ENCODE measurements at places on chromosomes 13 and 19. TPM values are rescaled to one million over a fixed set of nuclear protein-coding genes. Genes with fewer than 3 reads are reported as not detected.
A peak's percentile ranks its signal among the peaks of the same experiment; 100 is the strongest.

SAFB2 gene
- 255 TPM for total RNA-seq

GPR4 gene
- not detected for total RNA-seq

PNKP gene
- 196 TPM for total RNA-seq

DNA sequence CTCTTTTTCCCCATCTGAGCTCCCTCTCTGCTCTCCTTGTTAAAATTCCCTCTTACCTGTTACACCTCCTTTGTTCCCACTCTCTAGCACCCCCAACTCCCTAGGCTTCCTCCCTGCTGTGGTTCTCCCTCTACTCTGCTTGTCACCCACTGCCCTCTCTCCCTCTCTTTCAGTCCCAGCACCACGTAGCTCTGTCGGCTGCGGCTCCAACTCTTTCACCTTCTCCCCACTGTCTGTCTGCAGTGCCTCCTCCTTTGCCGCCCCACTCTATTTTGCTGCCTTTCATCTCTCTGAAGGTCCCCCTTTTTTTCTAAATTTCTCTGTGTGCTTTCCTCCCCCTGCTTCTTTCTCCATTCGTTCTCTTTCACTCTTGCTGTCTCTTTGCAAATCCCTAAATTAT is 1.1 kb downstream of the ZNF836 start:
- peak overlapping the region; percentile 96 for H3K27ac ChIP-seq
- H3K4me3 ChIP-seq = peak overlapping the region; percentile 97
- peaks cover 20% of the 10 kb centered on the region for H3K4me1 ChIP-seq
- peaks cover 23% of the 10 kb centered on the region for H3K36me3 ChIP-seq
- DNase-seq = no peak

GRCh38 chr13:92769046-92769445 is 457.6 kb upstream of the GPC6 start:
- no peak overlapping the region for H3K4me3 ChIP-seq
- DNase-seq = no peak
- no peak overlapping the region for H3K27ac ChIP-seq
- H3K27me3 ChIP-seq = no peaks in the 10 kb centered on the region

- H3K27ac ChIP-seq = no peak overlapping the region
- no peaks in the 10 kb centered on the region for H3K27me3 ChIP-seq
- no peak for DNase-seq
- no peak overlapping the region for H3K4me3 ChIP-seq
- peaks cover 4% of the 10 kb centered on the region for H3K36me3 ChIP-seq
These were observed 194.1 kb downstream of the KLF12 start for GRCh38 chr13:73940098-73940497.

DNA sequence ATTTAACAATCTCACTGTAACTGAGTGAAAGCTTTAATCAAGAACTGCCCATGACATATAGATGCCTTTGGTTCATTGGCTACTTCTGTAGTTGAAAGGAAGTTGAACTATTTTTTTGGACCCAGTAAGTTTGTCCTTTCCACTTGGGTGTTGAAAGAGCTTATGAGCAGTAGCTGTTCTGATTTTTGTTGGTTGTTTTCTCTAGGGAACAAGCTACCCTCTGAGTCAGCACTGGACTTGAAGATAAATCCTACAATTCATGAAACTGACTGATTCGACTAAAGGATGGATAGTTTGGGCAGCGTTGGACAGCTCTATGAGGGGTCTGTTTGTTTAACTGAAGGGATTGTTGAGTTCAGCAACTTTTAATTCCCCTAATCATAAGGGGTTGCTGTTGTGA is 101.0 kb downstream of the PAN3 start:
- no peak overlapping the region for H3K4me3 ChIP-seq
- H3K27me3 ChIP-seq = no peaks in the 10 kb centered on the region
- H3K27ac ChIP-seq = no peak overlapping the region
- no peak for DNase-seq
- H3K4me1 ChIP-seq = peaks cover 14% of the 10 kb centered on the region

DNA sequence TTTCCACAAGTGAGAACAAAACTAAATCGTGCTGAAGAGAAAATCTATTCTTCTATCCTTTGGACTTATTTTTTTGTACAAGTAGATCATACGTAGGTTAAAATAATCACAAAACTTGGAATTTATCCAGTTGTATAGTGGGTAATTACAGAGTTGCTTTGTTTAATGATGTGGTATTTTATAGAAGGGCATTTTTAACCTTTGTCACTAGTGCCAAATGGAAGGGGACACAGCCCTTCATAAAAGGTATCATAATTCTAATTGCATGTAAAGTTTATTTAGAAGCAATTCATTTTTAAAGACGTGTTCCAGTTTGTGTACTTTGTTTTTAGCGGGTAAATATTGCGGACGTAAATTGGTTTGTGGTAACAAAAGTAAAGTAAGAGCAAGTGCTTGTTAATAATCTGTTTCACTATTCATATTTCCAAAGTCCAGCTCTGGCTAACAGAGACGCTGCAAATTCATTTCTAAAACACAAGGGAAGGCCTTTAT is 99.5 kb downstream of the ERCC5 start:
- no peak for DNase-seq
- peaks cover 15% of the 10 kb centered on the region for H3K27me3 ChIP-seq
- H3K36me3 ChIP-seq = no peaks in the 10 kb centered on the region
- no peak overlapping the region for H3K4me3 ChIP-seq
- H3K4me1 ChIP-seq = no peaks in the 10 kb centered on the region

- peaks cover 55% of the 10 kb centered on the region for H3K27me3 ChIP-seq
- no peak for DNase-seq
- H3K36me3 ChIP-seq = peaks cover 7% of the 10 kb centered on the region
- peak overlapping the region; percentile 91 for H3K27ac ChIP-seq
- peak overlapping the region; percentile 90 for H3K4me3 ChIP-seq
These were observed 4.6 kb downstream of the ICAM5 start for GRCh38 chr19:10294368-10294697.

DNA sequence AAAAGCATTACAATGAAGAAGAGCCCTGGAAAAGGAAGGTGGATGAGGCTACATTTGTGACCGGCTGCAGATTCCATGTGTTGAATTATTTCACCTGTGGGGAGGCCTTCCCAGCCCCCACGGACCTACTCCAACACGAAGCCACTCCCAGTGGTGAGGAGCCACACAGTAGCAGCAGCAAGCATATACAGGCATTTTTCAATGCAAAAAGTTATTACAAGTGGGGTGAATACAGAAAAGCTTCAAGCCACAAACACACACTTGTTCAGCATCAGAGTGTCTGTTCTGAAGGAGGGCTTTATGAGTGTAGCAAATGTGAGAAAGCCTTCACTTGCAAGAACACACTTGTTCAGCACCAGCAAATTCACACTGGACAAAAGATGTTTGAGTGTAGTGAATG is 5.0 kb downstream of the ZNF551 start:
- H3K27me3 ChIP-seq = no peaks in the 10 kb centered on the region
- DNase-seq = no peak
- H3K27ac ChIP-seq = no peak overlapping the region

DNA sequence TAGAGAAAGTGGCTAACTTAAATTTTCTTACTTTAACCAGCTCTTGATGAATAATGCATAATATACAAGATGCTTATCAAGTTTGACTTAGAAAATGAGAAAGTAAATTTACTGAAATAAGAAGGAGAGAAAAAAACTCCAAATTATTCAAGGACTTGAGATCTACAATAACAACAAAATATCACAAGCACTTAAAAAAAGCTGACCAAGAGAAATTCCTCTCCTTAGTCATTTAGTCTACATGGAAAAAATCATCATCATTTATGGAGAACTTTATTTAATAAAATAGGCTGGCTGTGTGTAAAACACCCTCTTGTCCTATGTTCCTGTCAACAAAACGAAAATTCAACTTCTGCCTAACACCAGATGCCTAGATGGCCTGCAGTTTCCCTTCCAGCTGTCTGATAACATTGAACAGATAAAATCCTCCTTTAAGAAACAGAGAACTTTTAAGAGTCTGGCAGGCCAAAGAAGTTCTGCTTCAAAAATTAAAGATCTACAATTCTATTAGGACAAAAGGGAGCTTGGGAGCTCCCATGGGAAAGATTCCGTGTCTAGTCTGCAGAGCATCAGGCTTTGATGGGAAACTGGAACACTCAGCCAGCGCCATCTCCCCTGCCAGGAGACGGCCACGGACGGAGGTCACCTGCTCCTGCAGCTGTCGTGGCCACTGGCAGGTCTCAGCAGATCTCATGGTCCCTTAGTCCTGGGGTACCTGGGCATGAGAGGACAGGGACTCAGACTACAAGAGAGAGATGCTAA is 37.9 kb upstream of the ATP11A start:
- H3K27ac ChIP-seq = peak overlapping the region; percentile 69
- no peaks in the 10 kb centered on the region for H3K36me3 ChIP-seq
- H3K4me3 ChIP-seq = no peak overlapping the region
- DNase-seq = no peak
- peaks cover 6% of the 10 kb centered on the region for H3K27me3 ChIP-seq
- no peaks in the 10 kb centered on the region for H3K4me1 ChIP-seq

Measured in T-helper 17 cell (primary cell).